AG10803 (cell line): ENCODE measurements at places on chromosomes 6 and 20.

- DNase-seq, result no peak
Observed at GRCh38 chr6:18976966-18977365, 589.8 kb downstream of the RNF144B start.

GRCh38 chr6:24909241-24910216, 26.2 kb downstream of the RIPOR2 start:
- no peak for DNase-seq

- no peak for DNase-seq
Observed at GRCh38 chr20:62633598-62634329, 8.5 kb upstream of the SLCO4A1 start.

DNA sequence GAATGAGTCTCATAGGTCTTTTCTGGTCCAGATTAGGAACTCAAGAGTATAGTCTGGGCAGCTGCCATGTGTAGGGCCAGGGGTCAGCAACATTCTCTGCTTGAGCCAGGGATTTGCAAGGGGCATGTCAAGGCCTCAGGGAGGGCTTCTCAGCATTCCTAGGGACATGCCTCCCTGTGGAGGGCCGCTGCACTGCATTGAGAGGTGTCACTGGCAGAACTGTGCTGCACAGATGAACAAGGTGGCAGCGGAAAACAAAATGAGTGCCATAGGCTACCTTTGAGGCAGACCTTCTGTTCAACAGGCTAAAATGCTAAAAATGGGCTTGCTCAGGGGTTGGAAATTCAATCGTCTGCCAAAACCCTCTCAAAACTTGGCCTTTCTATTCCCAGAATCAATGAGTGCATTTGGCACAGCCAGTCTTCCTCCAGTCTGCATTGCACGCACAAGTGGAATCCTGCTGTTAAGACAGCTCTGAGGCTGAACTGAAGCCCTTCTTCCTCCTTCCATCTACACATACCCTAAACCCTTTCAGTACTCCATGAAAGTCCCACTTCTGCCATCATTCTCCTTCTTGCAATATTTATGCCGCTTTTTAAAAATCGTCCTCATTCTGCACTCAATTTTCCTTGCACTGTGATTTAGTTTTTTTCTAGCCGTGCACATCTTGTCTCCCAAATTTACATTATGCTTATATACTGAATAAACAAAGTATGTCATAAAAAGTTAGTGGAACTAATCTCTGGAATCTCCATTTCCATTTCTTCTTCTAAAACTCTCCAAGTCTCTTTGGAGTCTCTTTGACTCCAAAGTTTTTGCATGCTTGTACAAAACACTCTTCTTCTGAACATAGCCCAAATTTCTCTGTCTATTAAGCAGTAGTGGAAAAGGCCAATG, 51.7 kb downstream of the SLC26A8 start:
- no peak for DNase-seq

- no peak for DNase-seq
Observed at GRCh38 chr6:34148631-34149451, 3.0 kb upstream of the GRM4 start.

DNA sequence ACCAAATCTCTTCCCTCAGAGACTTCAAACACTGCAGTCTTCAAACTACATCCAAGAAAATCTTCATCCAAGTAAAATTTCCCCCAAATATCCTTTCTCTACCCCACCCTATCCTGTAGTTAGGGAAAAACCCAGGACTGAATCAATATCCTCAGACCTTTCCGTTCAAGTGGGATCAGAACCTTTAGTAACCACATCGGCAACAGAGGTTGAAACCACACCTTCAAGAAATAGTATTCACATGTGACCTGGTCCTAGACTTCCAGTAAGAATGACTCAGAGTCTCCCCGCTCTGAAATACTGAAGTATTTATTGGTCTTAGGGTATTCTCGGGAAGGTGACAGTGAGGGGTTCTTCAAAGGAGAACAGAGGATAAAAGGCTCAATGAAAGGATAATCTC, 8.7 kb downstream of the HLA-DPA1 start:
- no peak for DNase-seq

GRCh38 chr20:32160341-32160740, 47.2 kb downstream of the PLAGL2 start:
- no peak for DNase-seq

DNA sequence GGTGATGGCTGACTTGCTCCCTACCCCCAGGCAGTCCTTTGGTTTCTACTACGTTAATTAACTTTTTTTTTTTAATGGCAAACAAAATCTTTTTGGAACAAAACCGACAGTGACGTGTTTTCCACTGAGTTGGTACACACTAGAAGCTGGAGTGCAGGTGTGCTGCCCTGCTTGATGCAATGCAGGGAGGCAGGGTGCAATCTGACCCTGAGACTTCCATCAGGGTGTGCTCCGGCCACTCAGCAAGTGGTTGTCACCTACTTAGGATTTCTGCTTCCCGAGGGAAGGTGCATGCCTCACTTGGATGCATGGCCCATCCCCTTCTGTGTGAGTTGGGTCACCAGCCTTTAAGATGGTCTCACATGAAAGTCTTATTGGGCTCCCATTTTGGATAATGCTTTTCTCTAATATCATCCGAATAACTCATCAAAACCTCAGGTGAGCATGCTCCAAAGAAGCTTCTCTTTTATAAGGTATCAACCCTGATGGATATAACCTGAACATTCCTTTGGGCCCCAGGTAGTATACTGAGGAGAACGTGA, 14.0 kb downstream of the RREB1 start:
- DNase-seq, result no peak

DNA sequence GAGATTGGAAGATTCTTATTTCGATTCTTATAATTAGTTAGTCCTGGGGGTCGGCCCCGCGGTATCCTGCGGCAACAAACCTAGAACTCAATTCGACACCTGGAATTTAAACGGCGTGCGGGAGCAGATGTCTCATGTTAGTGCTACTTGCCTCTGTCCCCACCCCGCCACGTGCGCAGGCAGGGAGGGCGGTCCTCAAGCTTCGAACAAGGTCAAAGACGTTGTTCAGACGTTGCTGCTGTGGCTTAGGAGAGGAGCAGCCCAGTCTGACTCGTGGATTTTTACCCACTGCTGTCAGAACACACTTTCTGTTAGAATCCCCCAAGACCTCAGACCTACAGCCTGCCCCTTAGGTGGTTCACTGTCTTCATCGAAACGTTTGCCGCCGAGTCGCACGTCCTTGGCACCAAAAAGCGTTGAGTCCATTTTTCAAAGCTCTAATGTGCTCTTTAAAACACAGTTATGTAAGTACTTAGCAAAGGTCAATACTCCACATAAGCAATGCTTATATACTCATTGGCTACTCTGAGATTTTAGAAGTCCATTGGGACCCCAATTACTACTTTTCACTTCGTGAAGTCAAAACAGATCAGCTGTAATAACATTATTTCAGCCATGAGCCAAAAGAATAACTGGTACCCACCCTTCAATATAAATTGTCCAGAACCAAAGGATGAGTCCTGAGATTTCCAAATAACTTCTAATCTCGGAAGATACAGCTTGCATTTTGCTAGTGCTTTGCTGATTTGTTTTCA, 2.7 kb upstream of the C6orf62 start:
- DNase-seq, result no peak

DNA sequence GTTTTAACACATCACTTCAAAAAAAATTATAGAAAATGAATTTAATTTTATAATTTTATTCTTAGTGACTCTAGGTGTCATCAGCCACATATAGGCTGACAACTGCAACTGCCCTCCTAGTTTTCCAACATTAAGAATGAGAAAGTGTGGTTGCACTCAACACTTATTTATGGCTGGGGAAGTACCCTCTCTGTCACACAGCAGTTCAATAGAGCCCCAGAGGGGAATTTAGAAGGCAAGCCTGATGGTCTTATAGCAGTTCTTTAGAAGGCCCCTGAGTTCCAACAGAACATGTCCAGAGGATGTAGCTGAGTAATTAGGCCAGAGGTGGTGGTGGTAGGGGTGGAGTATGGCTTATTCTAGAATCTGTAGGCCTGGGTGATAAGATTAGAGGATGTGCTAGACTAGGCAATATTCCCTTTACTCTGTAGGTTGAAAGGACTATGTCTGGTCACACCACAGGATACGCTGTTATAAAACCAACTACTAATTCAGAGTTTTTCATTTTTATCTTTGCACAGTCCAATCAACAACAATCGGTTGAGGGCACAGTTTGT, 226.5 kb upstream of the CITED2 start:
- DNase-seq, result no peak

- no peak for DNase-seq
Observed at GRCh38 chr6:53813801-53814200, 19.0 kb downstream of the LRRC1 start.

- DNase-seq, result peak; percentile 78
Observed at GRCh38 chr6:112481211-112481610, 134.1 kb downstream of the RFPL4B start.

- no peak for DNase-seq
Observed at GRCh38 chr20:42565235-42565995, 624.3 kb downstream of the PTPRT start.

- DNase-seq, result no peak
Observed at GRCh38 chr6:156395276-156395675, 381.9 kb upstream of the ARID1B start.

DNA sequence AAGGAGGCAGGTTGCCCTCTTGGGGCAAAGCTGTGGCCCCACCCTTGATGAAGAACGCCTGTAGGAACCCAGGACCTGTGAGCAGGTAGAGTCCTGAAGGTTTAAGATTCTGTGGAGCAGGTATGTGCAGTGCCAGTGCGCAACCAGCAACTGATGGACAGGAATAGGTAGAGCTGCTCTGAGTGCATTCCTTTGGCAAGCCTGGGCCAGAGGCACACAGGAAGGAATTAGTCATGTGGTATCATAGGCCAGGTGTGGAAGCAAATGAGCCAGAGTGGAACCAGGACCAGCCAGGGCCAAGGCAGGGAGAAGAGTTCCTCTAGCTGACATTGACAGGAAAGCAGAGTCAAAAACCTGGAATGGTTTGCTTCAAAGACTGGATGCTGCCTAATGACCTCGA, 1.4 kb upstream of the KHDC1 start:
- no peak for DNase-seq

- DNase-seq, result no peak
Observed at GRCh38 chr6:92892626-92893170, 526.7 kb downstream of the EPHA7 start.

- no peak for DNase-seq
Observed at GRCh38 chr6:52243282-52243893, 912 bp downstream of the IL17F start.

GRCh38 chr6:26275663-26276062, 89.3 kb upstream of the BTN3A2 start:
- DNase-seq, result no peak

DNA sequence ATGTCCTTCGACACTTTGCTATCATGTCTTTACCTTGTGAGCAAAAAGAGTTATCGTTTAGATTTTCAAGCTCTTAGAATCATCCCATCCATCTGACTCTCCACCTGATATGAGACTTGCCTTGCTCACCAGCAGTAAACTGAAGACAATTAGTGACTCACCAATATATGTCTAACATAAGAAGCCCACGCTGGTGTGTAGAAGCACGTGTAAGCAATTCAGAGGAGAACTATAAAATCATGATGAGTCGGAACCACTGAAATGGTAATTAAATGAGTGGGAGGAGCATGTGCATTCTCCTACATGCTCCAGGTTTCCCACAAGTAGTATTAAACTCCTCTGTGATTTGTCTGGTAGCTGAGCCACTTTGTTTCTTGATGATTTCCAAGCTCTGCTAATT, 181.6 kb upstream of the RNF217 start:
- no peak for DNase-seq

GRCh38 chr6:44054721-44055559, 72.3 kb downstream of the MRPL14 start:
- DNase-seq, result peak; percentile 89

GRCh38 chr6:127923135-127923534, 22.3 kb upstream of the THEMIS start:
- DNase-seq, result no peak

GRCh38 chr20:6519556-6519955, 247.9 kb upstream of the BMP2 start:
- peak; percentile 0 for DNase-seq

DNA sequence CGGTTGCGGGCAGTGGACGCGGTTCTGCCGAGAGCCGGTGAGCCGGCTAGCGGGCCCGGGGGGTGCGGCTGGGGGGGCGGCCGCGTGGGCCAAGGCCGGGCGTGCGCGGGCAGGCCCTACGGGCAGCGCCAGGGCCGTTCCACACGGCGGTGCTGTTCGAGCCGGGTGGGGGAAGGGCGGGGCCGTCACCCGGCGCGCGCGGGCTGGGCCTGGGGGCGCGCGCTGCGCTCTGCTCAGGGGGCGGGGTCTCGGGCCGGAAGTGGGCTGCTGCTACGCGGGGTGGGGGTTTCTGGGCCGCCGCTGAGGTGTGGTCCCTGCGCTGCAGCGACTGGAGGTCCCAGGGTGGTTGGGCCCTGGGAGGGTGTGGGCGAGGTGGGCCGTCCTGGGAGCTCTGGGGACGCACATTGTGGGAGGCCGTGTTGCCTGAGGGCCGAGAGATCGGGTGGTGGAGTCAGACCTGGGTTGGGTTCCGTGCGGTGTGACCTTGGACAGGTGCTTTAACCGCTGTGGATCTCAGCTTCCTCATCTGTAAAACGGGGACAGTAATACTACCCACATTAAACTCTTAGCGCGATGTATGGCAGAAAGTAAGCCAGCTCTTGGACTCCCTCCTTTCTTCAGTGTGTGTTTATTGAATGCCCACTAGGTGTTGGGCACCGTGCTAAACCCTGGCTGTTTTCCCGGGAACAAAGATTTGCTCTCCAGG, 391 bp downstream of the MAPRE1 start:
- DNase-seq, result peak; percentile 58

DNA sequence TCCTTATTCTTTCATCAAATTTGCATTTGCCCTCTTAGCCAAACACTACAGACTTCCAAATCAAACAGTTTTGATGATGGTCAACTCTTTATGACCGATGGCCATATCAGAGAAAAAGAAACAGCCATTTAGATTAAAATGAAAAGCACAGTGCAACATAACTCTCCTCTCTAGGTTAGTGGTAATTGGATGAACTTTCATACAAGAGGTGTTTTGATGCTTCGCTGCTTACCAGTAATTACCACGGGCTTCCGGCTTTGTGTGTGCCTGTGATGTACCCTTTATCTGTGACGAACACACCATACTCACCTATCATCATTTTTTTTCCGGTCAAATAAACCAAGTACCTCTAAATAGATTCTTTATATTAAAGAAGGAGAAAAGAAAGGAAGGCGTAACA, 181.8 kb downstream of the FOXA2 start:
- DNase-seq, result no peak

DNA sequence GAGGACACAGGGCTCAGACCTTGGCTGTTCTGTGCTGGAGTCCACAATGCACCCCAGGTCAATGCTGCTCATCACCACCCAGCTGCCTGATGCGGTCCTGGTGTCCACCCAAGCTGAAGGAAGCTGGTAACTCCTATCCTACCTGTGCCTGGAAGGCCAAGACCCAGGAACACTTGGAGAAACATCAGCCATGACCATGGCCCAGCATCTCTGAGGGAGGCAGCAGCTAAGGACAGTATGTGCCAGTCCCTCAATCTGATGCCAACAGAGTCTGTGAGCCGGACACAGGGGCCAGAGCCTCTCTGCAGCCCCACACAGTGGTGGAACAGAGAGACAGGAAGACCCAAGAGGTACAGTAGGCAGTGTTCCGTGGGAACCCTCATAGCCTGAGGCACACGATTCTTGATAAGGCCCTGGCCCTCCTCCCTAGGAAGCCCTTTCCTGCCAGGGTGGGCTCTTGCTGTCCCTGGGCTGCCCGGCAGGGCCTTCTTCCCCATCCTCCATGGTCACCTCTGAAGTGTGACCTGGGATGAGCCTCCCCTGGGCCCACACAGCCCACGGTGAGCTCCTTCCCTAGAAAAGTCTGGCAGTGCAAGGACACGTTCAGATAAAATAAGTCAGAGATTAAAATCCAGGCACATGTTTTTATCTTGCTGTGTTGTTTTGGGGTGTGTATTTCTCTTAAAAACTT, 170.7 kb downstream of the THBS2 start:
- no peak for DNase-seq
